ENCODE measurements at places on chromosomes 1 and 21.

DNA sequence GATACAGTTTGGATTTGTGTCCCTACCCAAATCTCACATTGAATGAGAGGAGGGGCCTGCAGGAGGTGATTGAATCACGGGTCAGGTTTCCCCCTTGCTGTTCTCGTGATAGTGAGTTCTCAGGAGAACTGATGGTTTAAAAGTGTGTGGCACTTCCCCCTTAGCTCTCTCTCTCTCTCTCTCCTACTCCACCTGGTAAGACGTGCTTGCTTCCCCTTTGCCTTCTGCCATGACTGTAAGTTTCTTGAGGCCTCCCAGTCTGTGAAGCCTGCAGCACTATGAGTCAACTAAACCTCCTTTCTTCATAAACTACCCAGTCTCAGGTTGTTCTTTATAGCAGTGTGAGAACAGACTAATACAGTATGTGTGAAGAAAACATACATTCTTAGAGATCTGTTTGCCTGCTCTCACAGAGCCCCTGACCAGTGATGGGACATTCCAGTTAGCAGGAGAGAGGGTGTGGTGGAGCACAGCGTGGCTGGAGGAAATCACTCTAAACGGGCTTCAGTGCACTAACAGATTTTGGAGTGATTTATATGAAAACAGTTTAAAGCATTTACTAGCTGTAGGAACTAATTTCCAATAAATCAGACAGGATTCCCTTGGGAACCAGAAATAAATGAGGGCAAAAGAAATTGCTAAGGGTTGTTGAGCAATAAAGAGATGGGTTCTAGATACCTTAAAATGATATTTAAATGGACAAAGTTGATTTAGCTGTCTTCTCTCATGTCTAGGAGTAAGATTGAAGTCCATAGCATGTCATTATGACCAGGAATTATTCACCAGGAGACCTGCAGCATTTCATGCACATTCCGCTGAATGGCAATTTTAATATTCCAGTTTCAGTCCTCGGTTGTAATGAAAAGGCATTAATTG is 411.0 kb downstream of the CAMTA1 start:
- DNase-seq, result no peak

DNA sequence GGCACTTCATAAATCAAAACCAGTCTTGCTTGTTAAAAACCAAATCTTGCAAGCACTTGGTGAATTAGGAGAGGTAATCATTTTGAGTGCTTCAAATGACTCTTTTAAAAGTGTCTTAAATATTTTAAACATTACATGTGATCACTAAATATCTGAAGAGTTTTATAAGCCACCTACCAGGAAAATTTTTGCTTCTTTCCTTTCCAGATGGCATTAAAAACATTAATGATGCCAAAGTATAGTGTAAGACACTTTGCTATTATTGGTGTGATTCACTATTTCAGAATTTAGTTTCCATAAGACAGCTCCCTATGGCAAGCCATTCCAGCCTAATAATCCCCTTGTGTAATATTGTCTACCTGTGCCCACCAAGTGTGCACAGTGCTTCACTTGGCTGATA is 548.8 kb upstream of the ADAMTS5 start:
- DNase-seq, result no peak

GRCh38 chr1:81174811-81175476 is 625.8 kb upstream of the ADGRL2 start:
- no peak for DNase-seq

DNA sequence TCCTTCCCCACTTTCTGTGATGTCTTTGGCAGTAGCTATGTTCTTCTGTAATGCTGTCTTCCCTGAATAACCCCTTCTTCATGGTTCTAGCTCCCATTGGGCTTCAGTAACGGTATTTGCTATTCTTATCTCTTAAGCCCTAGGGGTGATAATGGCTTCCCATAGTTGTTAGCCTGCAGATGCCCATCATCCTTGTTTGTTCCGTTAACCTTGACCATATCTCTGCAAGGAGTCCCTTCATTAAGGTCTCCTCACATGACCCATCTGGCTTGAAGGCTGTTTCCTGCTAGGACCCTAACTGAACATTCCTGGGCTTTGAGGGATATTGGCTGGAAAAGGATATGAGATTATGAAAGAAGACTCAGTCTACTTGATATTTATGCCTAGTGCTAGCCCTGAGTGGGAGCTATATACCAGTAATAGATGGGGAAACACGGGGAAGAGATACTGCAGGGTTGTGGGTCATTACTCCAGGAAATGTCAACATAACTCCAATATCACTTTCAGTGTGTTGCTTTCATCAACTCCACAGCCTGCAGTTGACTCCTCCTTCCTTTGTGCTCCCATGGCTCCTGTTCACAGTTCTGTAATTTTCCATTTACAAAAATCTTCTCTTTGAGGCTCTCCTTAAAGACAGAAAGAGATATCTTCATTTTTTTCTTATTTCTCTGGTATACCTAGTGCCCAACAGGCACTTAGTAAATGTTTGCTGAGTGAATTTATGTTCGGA is 2.5 kb downstream of the MR1 start:
- no peak for DNase-seq

DNA sequence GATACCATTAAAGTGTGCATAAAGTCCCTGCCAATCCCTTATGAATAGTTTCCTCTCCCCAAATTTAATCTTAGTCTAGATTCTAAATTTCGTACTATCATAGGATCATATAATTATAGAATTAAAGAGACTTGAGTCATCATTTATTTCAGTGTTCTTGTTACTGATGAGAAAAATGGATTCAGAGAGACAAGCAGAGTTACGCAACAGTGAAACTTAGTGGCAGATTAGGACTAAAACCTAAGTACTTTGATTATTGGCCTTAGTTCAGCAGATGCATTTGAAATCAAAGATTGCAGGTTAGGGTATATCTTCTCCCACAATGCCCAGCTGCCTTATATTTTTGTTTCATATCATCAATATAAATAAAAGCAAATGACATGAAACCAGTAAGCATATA is 843 bp upstream of the KRTAP19-7 start:
- DNase-seq, result no peak

DNA sequence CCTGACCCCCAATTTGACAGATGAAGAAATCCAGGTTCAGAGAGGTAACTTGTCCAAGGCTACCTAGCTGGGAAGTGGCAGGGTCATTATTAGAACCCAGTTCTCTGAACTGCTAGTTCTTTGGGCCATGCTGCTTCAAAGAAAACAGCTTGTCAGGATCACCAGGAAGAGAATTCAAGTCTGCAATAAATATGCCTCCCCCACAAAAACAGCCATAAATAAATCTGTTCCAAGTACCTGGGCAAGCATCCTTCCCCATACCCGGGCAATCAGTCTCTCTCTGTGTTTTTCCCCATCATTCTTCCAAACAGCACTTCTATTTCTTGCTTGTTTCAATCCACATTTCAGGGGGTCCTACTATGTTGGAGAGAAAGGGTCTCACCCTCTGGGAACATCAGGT is 34.1 kb downstream of the SLC9A1 start:
- no peak for DNase-seq

DNA sequence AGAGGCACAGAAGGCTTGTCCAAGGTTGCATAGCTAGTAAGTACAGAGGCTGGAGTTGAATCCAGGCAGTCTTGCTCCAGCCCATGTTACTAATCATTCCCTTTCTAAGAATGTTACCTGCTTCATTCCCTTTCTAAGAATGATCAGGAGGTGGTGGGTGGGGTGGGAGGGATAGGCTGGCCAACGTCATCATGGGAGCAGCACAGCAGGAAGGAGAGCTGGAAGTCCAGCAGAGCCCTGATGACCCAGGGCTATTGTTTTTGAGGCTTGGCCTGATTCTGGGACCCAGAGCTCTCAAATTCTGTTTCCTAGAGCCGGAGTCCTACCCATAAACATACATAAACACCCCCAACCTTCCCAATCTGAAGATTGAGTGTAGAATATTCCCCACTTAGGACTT is 11.8 kb upstream of the CSF1 start:
- DNase-seq, result no peak

- no peak for DNase-seq
Observed at GRCh38 chr1:228747301-228747935, 12.1 kb downstream of the RHOU start.

DNA sequence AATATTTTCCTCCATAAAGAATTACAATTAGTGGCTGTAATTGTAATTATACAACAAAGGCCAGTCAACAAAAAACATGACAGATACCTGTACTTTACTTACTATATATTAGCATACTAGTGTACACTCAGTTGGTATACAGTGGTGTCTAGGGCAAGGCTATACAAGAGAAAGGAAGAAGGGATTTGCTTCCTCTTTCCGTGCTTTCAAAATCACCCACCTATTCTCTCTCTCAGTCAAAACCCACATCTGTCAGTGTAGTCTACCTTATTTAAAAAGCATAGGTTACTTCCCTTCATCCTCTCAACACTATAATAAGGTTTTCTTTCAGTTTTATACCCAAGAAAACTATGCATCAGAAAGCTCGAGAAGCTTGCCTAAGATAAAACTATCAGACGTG is 355.8 kb upstream of the NR5A2 start:
- no peak for DNase-seq

DNA sequence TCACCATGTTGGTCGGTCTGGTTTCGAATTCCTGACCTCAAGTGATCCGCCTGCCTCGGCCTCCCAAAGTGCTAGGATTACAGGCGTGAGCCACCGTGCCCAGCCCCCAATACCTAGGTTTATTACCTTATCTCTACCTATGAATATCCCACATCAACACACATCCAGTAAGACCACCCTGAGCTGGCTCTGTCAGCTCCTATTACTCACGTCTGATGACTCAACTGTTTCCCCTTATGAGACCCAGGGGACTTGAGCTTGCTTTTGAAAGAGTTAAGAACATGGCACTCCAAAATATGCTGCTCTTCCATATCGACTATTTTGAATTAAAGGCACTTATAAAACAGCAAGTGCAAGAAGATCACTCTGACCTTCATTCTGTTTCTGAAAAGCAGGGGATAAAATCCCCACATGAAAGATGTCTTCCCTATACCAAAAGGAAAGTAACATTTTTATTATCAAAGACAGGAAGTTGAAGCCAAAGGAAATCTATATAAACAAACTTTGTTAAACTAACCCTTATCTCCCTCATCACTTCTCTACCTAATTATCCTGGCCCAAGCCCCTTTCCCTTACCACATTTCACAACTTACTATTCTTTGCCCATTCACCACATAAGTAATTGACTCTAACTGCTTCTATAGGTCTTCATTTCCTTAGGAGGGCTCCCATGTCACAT is 41.3 kb upstream of the OSBPL9 start:
- no peak for DNase-seq

DNA sequence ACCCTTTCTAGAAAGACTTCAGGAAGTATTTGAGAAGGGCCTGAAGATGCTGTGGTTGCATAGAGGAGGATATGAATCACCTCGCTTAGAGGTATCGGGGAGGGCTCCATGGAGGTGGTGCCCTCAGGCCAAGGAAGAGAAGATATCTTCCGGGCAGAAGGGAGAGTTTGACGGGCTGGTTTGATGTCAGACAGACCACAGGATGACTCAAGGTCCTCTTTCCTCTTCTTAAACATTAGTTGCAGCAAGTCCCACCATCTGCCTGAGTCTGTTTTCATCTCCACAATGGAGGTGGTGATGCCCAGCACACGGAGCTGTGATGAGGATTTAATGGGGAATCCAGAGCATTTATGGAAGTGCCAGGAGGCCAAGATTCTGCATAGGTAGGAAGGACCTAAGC is 25.1 kb upstream of the RUNX3 start:
- DNase-seq, result peak; percentile 80

GRCh38 chr1:23224739-23225648 is 7.7 kb upstream of the HTR1D start:
- no peak for DNase-seq

DNA sequence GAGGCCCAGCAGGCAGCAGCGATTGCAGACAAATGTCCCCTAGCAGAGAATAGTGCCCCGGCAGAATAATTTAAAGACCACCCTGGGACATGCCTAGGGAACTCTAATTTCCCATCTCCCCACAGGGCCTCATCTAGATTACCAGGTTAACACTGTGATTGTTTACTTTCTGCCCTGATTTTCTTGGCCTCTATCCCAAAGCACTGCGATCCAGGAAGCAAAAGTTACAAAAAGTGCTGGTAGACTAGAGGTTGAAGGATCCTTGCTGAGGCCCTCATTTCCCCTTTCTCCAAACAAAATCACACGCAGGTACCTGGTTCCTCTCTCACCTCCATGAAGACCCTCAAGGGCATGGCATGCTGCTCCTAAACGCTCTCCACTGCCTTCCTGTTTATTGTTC is 229.7 kb downstream of the C1orf94 start:
- DNase-seq, result no peak

GRCh38 chr21:18636897-18637296 is 233.3 kb upstream of the TMPRSS15 start:
- DNase-seq, result no peak

GRCh38 chr21:46421191-46421750 is 37.4 kb upstream of the DIP2A start:
- no peak for DNase-seq

DNA sequence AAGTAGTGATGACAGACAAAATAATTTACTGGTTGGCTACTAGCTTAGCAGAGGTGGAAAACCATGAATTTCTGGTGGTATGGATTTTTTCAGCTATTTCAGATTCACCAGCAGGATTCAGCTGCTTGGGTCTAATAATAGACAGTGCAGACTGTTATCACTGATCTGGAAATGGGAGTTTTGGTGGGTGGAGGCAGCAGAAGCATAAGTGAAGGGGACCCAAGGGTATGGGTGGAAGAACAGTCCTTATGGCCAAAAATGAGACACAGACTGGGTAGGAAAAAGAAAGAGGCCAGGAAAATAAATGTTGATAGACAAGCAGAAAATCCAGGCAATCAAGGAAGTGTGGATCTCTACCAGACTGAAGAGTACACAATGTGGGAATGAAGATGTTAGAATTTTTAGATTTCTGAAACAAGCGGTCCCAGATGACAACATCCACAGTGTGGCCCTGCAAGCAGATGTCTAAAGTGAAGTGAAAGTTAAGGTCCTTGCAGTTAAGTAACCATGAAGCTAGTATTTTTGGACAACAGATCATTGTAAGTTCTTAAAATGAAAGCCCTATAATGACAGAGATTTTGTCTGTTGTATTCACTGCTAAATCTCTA is 24.7 kb downstream of the LYST start:
- no peak for DNase-seq

- DNase-seq, result peak; percentile 56
Observed at GRCh38 chr1:205569411-205570172, 62.2 kb downstream of the ELK4 start.

GRCh38 chr1:54736685-54737084 is 21.0 kb downstream of the TTC4 start:
- DNase-seq, result no peak
